ENCODE measurements at places on chromosomes 6 and 20. TPM values are rescaled to one million over a fixed set of nuclear protein-coding genes. Genes with fewer than 3 reads are reported as not detected.

ULBP2 gene
- total RNA-seq = 17.3 TPM

- DNase-seq = no peak
These were observed 15.8 kb upstream of the FOXC1 start for GRCh38 chr6:1593958-1594314.

GRCh38 chr6:22008248-22008836 is 288.5 kb downstream of the PRL start:
- no peak for DNase-seq

GRCh38 chr20:3767110-3767426 is 485 bp downstream of the ADISSP start:
- peak; percentile 19 for DNase-seq

DNA sequence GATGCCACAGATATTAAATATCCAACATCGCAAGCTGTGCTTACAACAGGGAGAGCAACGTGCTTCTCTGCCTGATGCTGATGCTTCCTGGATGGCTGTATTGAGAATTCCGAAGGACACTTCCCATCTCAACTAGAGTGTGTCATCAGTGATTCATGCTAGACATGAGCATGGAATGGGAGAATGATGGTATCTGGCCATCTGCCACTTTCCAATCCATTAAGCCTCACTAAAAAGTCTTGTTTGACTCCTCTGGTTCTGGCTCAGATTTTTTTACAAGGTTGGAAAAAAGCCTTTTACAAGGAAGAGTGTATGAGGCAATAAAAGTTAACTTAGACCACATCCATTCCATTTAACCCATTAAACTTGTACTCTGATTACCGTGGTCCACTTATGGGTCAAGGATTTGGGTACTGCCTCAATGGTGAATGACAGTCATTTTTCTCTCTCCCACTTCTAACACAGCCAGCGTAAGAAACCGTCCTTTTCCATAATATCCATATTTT is 265.3 kb downstream of the UST start:
- DNase-seq = peak; percentile 97

WFDC9 gene
- not detected for total RNA-seq

Measured in A172 (cell line).